ENCODE measurements at places on chromosomes 7 and 10.

- no peak for DNase-seq
Observed at GRCh38 chr7:143382791-143383641, 1.9 kb downstream of the ZYX start.

DNA sequence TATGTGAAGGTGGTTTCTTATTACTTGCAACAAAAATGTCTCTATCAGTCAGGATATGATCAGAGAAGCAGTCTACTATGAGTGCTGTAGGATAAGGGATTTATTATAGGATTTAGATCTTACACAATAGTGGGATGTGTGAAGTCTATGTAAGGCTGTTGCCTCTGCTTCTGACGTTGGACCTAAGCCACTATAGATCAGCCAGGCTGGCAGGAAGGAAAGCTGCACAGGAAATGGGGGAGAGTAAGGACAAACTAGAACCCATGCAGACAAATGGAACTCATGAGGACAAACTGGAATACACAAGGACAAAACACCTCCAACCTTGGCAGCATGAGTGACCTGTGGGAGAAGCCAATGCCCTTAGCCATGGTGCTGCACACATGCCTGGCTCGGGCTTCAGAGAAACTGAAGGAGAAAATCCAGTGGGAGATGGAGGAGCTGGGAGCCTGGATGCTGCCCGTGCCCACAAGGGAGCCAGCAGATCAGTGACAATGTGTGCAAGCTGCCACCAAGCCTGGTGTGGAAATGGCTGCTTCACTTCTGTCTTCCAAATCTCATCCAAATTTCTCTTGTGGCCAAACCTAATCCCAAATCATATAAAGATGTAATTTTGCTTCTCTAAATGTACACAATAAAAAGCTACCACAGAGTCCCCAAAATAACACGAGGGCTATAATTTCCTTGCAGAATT lies 147.0 kb upstream of the PCGF5 start:
- DNase-seq, result no peak

DNA sequence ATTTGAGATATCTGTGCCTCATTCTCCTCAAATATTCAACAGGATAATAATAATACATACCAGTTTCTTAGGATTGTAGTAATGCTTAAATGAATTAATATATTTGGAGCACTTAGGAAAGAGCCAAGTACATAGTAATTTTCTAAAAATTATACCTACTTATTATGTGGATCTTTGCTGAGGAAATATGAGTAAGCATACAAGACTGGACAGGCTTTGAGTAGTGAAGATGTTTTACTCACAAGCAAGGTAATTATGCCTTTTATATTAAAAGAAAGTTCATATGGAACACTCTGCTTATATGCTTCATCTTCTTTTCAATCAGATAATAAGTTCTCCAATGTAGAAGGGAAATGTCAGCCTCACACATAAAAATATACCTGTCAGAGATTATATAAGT lies 337.5 kb upstream of the KAT6B start:
- peak; percentile 42 for DNase-seq

GRCh38 chr7:43650457-43651052 lies 67.6 kb downstream of the STK17A start:
- DNase-seq, result no peak

- no peak for DNase-seq
Observed at GRCh38 chr7:115096262-115096661, 174.4 kb downstream of the MDFIC start.

GRCh38 chr7:24727154-24728120 lies 29.8 kb downstream of the GSDME start:
- DNase-seq, result no peak

DNA sequence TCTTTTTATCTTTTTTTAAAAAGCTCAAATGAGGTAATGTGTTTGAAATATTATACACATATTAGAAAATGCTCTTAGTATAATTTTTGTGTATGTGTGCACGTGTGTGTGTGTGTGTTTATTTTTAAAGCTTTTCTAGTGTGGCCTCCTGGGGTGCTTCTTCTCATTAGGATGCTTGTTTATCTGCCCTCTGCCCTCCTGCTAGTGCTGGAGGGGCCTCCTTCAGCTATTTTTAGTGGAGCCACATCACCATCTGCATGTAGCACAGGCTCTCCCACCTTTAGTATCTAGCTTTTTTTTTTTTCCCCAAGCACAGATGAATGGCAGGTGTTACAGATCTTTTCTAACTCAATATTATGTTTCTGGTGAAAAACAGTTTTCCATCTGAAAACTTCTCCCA lies 155.7 kb upstream of the TMEM229A start:
- no peak for DNase-seq

DNA sequence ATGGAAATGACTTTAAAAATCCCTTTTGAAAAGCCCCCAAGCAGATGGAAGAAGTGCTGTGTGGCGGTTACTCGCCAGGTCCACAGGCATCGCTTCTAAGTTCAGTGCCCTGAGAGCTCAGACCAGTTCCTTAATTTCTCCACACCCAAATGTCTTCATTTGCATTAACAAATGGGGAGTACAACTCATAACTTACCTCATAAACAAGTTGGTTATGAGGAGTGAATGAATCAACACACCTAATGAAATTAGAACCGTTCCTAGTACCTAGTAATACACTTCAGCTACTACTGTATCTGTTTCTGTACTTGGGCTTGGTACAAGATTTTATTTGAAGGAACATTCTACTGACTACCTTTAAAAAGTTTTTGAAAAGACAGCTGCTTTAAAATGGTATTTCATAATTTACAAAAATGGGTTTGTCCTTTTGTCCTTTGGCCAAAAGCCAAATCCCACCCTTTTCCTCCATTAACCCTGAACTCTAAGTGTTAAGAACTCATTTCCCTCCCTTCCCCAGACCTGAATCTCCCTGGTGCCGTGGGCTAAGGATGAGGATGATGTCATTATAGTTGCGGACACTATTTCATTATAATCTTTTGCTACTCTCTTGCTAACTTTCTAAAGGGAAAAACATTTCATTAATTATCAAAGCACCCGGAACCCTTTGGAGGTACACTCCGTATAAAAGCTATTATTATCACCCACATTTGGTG lies 221.5 kb upstream of the CELF2 start:
- no peak for DNase-seq

DNA sequence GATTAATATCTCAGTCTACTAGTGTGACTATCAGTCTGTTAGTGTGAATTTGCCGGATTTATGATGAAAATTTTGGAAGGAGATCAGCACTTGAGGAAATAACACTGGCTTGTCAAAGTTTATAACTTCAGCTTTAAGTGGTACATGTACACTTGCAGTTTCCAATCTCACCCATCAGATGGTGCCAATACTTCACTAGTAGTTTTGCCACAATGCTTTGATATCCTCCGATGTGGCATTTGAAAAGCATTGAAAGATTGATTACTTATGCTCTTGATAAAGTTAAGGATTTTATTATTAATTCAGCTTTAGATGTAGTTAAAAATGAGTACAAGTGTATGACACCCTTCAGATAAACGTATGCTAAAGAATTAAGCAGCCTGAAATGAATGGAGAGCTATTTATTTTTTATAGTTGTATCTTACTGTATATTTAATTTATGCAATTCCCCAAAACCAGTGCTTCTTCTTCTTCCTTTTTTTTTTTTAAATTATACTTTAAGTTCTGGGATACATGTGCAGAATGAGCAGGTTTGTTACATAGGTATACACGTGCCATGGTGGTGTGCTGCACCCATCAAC lies 98.2 kb downstream of the ANLN start:
- DNase-seq, result peak; percentile 60

GRCh38 chr7:91457208-91457607 lies 193.0 kb downstream of the FZD1 start:
- no peak for DNase-seq

DNA sequence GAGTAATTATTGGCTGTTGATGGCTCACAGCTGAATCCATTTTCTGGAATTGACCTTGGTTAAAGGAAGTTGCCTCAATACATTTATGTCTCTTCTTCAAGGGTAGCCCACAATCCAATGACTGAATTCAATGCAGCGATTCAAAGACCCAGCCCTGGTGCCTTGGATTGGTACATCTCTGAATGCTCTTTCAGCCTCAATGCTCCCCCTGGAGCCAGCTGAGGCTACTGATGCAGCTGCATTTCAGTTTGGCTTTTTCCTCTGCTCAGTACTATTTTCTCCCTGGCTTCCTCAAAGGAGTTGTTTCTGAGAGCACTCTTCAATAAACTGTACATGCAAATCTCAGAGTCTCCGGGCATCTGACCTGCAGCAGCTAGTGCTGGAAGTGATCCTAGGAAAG lies 633 bp upstream of the EBLN1 start:
- no peak for DNase-seq

DNA sequence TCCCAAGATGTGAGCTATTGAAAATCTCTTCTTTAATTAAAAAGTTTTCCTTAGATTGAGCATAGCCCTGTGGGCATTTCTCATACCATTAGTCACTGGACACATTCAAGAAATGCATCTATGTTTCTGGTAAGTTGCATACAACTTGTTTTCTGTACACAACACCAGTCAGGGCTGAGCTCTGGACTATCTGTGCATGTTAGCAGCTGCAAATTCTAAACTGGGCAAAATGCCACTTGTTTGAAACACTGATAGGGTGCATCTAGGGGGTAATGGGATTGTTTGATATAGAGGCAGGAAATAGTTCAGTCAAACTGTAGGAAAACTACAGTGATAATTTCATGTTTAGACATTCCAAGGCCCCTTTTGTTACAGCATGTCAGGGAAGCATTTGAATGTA lies 145.6 kb upstream of the NPY start:
- no peak for DNase-seq

DNA sequence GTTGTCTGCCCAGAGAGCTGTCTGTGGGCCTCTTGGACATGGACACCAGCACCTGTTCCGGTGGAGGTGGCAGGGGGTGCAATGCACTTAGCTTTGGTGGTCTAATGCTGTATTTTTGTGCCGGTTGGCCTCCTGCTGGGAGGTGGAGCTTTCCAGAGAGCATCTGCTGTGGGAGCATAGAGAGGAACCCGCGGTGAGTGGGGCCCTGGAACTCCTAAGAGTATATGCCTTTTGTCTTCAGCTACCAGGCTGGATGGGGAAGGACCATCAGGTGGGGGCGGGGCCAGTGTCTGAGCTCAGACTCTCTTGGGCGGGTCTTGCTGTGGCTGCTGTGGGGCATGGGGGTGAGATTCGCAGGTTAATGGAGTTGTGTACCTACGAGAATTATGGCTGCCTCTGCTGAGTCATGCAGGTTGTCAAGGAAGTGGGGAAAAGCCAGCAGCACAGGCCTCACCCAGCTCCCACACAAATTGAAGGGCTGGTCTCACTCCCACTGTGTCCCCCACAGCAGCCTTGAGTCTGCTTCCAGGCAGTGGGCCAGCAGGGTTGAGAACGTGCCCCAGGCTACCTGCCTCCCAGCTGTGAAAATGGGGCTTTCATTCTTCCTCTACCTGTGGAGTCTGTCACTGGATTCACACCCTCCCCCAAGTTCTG lies 29.0 kb downstream of the JAKMIP3 start:
- peak; percentile 26 for DNase-seq

- DNase-seq, result no peak
Observed at GRCh38 chr7:157853076-157853788, 516.4 kb downstream of the DNAJB6 start.

DNA sequence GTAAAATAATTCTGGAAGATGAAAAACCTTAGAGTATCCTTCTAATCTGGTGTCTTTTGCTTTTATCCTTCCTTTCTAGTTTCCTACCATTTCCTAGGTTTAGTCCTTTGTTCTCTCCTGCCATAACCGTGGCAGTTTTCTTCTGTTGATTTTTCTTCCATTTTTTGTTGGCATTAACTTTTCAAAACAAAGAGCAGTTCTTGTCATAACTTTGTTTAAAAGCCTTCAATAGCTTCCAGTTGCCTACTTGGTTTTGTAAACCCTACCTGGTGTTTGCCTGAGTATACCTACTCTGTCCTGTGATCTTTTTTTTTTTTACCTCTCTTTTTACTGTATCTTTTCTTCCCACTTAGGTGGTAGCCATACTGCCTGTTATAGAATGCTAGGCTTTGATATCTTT lies 125.6 kb downstream of the LYZL1 start:
- no peak for DNase-seq

- no peak for DNase-seq
Observed at GRCh38 chr10:25175527-25176420, 973 bp downstream of the GPR158 start.

GRCh38 chr7:15326044-15326644 lies 235.7 kb downstream of the AGMO start:
- DNase-seq, result peak; percentile 10

DNA sequence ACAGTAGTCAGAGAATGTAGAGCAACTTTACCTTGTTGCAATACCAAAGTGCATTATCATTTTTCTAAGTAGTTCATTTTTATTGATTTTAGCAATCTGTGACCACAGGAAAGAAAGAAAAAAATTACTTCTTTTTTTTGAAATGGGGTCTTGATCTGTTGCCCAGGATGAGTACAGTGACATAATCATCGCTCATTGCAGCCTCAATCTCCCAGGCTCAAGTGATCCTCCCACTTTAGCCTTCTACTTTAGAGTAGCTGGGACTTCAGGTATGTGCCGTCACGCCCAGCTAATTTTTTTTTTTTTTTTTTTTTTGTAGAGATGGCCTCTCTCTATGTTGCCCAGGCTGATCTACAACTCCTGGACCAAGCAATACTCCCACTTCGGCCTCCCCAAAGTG lies 11.4 kb upstream of the OAT start:
- DNase-seq, result no peak

DNA sequence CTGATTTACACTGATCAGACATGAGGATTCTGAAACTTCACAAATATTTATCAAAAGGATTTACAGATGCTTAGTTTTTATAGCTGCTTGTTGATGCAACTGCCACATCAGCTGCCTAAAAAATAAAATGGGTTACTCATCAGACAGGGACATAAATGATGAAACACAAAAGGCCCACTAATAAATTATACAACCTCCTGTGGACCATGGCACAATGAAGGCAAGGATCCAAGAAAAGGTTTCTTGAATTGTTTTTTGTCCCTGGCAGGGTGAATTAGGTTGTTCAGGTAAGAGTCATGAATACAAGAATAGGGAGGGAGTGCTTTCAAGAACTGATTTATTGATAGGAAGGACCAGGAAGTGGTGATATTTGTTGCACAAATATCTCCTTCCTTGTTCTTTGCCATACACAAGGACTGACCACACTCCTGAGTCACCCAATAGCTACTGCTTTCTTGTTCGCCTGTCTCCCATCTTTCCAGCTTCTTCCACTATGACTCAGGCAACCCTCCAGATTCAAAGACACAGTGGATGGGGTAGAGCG lies 234.5 kb downstream of the AHR start:
- peak; percentile 71 for DNase-seq

GRCh38 chr7:30886608-30887011 lies 25.0 kb upstream of the AQP1 start:
- DNase-seq, result no peak

DNA sequence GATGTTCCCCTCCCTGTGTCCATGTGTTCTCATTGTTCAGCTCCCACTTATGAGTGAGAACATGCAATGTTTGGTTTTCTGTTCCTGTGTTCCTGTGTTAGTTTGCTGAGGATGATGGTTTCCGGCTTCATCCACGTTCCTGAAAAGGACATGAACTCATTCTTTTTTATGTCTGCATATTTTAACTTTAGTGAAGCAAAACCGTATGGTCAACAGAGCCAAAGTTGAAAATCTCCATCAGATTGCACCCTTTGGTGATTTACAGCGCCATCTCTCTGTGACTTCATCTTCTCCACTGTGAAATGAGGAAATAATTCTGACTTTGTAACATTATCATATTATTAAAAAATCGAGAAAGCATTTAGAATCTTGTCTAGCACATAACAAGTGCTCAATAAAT lies 132.3 kb upstream of the PLXDC2 start:
- no peak for DNase-seq

- no peak for DNase-seq
Observed at GRCh38 chr7:4606797-4607196, 75.3 kb upstream of the FOXK1 start.
